Ovary (tissue), 10 donors: ENCODE measurements at places on chromosomes 2 and 18. TPM values are rescaled to one million over a fixed set of nuclear protein-coding genes. Genes with fewer than 3 reads are reported as not detected.

DNA sequence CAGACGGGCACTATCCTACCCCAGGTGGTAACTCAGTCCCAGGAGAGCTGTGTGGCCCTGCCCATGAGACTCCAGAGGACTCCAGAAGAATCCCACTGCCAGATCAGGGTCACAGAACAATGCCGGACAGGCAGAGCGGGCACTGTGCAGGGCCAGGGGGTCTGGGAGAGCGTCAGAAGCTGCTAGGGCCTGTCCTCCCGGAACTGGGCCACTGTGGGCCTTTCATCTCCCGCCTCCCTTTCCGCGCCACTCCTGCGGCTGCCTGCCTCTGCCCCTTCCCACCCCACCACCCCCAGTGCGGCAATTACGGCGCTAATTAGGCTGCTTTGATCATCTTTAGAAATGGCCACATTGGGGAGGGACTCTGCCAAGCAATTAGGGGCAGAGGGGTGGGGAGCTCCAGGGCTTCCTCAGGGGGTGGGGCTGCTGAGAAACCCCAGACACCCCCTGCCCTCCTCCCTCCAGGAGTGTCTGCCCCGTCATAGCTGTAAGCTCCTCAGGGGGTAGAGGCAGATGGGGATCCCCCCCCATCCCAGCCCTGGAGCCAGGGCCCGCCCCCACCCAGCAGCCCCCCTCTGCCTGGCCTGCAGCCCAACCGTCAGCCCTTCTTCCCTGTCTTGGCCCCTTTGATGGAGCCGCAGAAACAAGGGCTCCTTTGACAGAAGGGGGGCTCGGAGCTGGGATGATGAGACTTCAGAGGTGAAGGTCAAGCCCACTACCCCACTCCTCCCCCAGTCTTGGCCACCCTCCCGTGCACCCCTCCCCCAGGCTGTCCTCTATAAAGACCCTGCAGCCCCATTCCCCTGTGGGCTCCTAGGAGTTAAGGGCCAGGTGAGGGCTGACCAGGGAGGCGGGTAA lies at the start of gene PRSS56:
Gene PRSS56 (plus strand): TSS at position 808 of the 858 bp plus-strand sequence. CDS start 211 bp downstream, outside the sequence.
- no peaks in the 10 kb centered on the region for H3K27me3 ChIP-seq
- H3K27ac ChIP-seq: no peak within 1 kb of the TSS
- no peak within 1 kb of the TSS for H3K4me3 ChIP-seq
- no peaks in the 10 kb centered on the region for H3K4me1 ChIP-seq
- H3K36me3 ChIP-seq: no peaks in the 10 kb centered on the region

DNA sequence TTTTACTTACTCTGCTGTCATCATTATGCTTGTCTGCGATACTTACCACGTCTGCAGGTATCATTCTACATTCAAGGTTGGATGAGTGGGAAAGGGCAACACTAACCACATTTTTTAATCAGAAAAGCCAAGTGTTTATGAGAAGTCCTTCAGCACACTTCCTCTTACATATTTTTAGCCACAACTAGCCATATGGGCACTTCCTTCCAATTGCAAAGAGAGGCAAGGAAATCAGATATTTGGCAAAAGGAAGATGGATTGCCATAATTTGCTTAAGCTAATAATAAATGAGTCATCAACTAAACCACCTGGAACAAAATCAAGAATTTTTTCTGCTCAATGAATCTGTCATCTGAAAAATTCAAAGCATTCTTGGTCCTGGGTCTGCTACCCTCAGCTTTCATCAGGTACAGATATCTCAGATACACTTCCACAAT lies 16.7 kb upstream of the MRO start:
- no peak for DNase-seq
- H3K4me1 ChIP-seq: no peaks in the 10 kb centered on the region
- no peaks in the 10 kb centered on the region for H3K36me3 ChIP-seq

DNA sequence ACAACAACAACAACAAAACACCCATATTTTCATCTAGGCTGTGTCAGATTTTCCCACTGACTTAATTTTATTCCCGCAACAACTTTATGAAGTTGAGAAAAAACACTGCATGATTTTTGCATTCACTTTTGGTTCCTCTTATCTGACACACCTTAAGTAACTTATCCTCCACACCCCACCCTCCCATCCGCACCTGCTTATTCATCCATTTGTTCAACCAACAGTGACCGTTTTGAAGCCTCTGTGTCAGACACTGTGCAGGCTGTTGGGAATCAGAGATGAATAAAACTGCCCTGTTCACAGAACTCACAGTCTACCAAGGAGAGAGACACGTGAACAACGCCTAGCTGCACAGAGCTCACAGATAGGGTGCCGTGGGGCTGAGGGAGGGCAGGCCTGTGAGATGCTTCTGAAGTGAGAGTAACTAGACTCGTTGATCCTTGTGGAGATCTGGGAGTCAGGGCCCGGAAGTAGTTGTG lies 7.4 kb downstream of the CNNM4 start:
- H3K36me3 ChIP-seq: no peaks in the 10 kb centered on the region
- DNase-seq: no peak
- no peak overlapping the region for H3K4me3 ChIP-seq
- H3K27ac ChIP-seq: no peak overlapping the region
- H3K4me1 ChIP-seq: peaks cover 5% of the 10 kb centered on the region

GRCh38 chr2:117957616-117958015 lies 56.3 kb downstream of the CCDC93 start:
- DNase-seq: no peak
- no peak overlapping the region for H3K4me3 ChIP-seq
- H3K36me3 ChIP-seq: no peaks in the 10 kb centered on the region

DNA sequence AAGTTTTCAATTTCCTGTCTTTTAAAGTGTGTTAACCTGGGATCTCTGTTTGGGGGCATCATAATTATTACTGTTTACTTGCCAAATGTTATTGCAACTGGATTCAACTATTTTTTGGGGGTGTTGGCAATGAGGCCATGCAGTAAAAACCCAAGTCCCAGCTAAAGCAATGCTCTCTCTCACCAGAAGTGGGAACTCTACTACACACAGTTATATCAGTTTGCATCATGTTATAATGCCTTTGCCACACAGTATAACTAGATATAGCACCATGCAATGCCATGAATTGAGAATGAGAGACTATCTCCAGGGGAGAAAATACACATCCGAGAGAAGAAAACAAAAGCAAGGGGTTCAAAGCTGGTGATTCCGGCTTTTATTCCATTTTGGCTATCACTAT lies 79.0 kb downstream of the GCA start:
- DNase-seq: no peak
- H3K27me3 ChIP-seq: no peaks in the 10 kb centered on the region
- H3K27ac ChIP-seq: no peak overlapping the region
- H3K4me1 ChIP-seq: no peaks in the 10 kb centered on the region

UPP2 gene
- total RNA-seq: 0.15 TPM

GRCh38 chr18:31760695-31761094 lies at the start of gene SLC25A52:
Gene SLC25A52, minus strand, starts transcription at chr18:31760880. Its CDS starts 219 bp downstream, at chr18:31760661.
- H3K4me3 ChIP-seq: no peak within 1 kb of the TSS
- H3K36me3 ChIP-seq: no peaks in the 10 kb centered on the region
- H3K27me3 ChIP-seq: no peaks in the 10 kb centered on the region
- no peak for DNase-seq

DNA sequence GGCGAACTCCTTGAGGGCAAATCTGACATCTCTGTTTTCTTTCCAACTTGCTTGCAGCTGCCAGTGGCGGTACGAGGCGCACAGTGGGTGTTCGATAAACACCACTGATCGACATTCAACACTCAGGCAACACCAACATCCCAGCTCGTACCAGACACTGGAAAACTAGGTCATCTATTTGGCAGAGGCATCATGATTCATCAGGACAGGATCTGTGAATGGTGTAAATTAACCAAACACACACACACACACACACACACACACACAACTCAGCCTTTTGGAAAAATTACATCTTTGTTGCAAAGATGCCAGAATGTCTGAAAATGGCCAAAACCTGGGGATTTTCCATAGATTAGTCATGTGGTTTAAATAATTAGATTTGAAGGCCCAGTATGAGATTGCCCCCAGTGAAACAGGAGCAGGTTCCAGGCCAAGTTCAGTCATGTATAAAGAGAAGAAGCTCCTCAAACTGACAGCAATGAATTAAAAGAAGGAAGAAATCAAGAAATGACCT lies 150.5 kb upstream of the NCKAP5 start:
- peaks cover 1% of the 10 kb centered on the region for H3K4me1 ChIP-seq
- H3K4me3 ChIP-seq: no peak overlapping the region
- H3K27me3 ChIP-seq: no peaks in the 10 kb centered on the region
- H3K27ac ChIP-seq: no peak overlapping the region
- no peaks in the 10 kb centered on the region for H3K36me3 ChIP-seq

DNA sequence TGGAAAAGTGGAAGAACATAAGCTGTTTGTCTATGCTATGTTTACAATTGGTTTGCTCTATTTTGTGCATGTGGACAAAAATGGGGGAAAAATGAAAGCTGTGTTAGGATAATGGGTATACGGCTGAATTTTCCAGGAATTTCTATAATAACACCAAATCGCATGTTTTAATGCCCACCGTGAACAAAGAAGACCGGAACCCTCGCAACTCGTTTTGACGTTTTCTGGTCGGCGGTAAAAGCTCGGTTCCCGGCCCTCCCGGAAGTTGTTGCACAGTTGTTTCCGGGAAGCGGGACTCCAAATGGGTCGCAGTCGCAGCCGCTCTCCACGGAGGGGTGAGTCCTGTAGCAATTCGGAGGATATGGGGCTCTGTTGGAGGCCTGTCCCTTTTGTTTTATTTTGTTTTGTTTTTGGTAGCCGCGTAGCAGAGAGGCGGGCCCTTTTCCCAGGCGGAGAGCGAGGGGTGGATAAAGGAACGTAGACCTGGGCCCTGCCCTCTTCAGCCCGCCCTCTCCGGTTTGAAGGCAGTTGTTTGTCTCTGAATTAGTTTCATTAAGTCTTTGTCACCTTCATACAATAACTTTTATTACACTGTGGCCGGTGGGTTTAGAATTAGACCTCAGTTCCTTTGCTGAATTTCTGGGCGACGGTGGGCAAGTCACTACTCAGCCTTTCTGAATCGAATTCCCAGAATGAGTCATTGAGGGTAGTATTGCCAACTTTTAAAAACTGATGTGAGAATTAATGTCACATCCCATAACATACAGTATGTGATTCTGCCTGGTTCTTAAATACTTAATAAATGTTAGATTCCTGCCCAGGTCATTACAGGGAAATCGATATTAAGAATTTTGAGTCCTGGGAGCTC lies at the start of gene SNRNP27:
Gene SNRNP27 (plus strand): TSS at position 273 of the 868 bp plus-strand sequence. CDS start 29 bp downstream, at position 302.
- H3K36me3 ChIP-seq: no peaks in the 10 kb centered on the region
- peak within 1 kb of the TSS; percentile 89 for H3K27ac ChIP-seq
- DNase-seq: peak; percentile 82
- H3K4me3 ChIP-seq: peak within 1 kb of the TSS; percentile 71
- H3K4me1 ChIP-seq: no peaks in the 10 kb centered on the region
- no peaks in the 10 kb centered on the region for H3K27me3 ChIP-seq

GRCh38 chr2:85354286-85355072 lies at the start of the genes ELMOD3 and RETSAT:
Gene ELMOD3, plus strand, starts transcription at chr2:85354769. Its CDS starts 2,430 bp downstream, at chr2:85357199.
Gene RETSAT, minus strand, starts transcription at chr2:85354528. Its CDS starts 21 bp downstream, at chr2:85354507.
- H3K4me3 ChIP-seq: peak within 1 kb of the TSS; percentile 73
- no peaks in the 10 kb centered on the region for H3K36me3 ChIP-seq
- H3K27ac ChIP-seq: peak within 1 kb of the TSS; percentile 64
- no peaks in the 10 kb centered on the region for H3K27me3 ChIP-seq
- peak; percentile 94 for DNase-seq
- no peaks in the 10 kb centered on the region for H3K4me1 ChIP-seq

DNA sequence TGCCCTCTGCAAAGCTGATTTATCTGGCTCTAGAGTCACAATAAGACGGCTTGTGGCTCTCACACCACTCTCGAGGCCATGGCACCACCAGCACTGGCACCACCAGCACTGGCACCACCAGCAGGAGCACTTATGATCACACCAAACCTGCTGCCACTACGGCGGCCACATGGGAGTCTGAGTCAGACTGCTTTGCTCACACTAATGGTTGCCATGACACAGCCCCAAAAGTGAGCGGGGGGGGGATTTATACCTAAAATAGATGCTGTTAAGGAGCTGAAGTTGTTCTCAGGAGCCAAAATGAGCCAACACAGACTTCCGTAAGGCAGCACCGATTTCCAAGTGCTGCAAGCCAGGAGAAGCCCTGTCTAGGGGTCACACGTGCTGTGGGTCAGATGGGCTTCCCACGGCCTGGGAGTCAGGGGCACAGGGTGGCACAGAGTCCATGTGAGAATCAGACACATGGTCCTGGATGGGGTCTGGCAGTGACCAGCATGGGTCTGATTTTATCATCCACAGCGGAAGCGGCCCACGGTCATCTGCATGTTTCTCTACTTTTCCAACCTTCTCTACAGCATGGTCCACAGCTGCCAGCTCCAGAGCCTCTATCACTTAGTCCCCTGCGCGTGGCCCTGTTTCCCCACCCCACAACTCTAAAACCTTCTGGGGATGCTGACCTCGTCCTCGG lies 16.7 kb downstream of the DNMT3A start:
- H3K27me3 ChIP-seq: no peaks in the 10 kb centered on the region
- H3K27ac ChIP-seq: no peak overlapping the region
- DNase-seq: peak; percentile 72
- H3K4me1 ChIP-seq: peaks cover 8% of the 10 kb centered on the region
- no peak overlapping the region for H3K4me3 ChIP-seq

SIX3 gene
- not detected for total RNA-seq

GPR35 gene
- 2.3 TPM for total RNA-seq

CDH19 gene
- 1.3 TPM for total RNA-seq

TNFRSF11A gene
- 1.8 TPM for total RNA-seq

SP5 gene
- total RNA-seq: 1.2 TPM

DNA sequence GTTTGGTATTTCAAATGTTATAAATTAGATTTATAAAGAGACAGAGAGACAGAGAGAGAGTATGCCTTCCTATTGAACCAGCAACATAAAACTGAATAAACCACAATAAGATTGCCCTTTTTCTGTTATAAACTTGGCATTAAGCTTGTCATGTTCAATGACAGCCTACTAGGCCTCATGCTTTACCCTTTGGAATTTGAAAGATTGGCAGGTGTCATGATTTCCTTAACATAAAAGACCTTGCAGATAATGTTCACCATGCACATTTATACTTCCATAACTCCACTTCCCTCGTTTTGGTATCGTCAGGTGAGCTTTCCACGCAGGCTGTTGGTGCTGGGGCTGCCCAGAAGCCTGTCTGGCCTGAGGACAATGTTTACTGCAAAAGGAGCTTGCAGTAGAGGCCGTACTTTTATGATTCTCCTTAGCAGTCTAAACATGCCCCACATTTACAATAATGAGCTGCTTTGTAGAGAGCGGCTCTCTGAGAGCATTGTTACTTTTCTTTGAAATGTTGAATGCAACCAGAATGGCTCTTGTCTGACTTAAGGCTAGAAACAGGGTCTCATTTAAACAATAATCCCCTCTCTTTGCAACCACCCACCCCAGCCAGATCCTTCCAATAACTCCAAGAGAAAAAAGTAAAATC lies 379.1 kb upstream of the ATP5MC3 start:
- no peaks in the 10 kb centered on the region for H3K27me3 ChIP-seq
- no peaks in the 10 kb centered on the region for H3K4me1 ChIP-seq
- H3K36me3 ChIP-seq: no peaks in the 10 kb centered on the region
- DNase-seq: no peak
- no peak overlapping the region for H3K4me3 ChIP-seq

FKBP1B gene
- total RNA-seq: 3.9 TPM
